CD4-positive, alpha-beta T cell treated with Interleukin-15 for 1 hour (primary cell): ENCODE measurements at places on chromosomes 16 and 17.
A peak's percentile ranks its signal among the peaks of the same experiment; 100 is the strongest.

GRCh38 chr16:3051494-3051893, 5.1 kb downstream of the MMP25 start:
- no peak for DNase-seq

DNA sequence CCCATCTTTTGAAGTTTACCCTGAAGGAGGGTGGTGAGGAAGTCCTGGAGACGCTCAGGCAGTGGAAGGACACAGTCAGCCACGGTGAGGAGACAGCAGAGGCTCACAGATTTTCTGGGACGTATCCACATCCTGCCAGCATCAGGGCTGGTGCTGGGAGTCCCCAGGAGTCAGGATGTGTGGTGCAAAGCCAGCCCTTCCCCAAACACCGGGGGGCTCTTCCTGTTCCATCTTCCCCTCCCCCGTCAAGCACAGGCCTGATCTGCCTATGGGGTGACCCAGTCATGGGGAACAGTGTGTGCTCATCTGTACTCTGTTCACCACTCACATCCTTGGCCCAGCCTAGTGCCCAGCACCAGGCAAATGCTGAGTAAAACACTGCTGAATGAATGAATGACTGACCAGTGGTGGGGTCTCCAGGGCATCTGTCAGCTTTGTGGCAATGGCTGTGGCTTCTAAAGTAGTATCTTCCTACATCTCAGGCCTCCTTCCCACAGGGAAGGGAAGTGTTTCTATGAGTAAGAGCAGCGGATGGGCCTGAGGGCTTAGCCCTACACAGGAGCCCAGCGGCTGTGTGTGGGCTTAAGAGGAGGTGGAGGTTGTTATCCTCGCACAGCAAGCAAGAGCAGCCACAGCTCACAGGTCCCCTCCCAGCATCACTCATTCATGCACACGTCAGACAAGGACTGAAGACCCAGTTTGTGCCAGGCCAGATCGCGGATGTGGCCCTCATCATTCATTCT, 23.3 kb downstream of the NOS2 start:
- DNase-seq, result no peak

- no peak for DNase-seq
Observed at GRCh38 chr17:32100971-32101631, 41.2 kb upstream of the RHOT1 start.

DNA sequence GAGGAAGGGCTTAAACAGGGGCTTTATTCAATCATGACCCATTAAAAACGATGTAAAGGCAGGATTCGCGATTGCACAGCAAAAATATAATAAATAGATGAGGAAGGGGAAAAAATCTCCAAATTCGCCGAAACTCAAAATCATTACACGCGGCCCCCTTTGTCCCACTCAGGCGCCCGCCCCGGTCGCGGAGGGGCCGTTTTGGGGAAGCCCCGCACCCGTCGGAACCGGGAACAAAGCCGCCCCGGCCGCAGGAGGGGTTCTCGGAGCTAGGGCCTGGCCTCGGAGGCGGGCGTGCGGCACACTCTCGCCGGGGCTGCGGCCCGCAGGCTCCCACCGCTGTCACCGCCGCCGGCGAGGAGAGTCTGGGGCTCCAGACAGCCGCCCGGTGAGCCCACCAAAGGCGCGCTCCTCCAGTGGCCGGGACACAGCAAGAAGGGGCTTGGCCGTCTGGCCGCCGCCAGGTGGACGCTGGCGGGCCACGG, 521 bp downstream of the C16orf87 start:
- DNase-seq, result peak; percentile 19

DNA sequence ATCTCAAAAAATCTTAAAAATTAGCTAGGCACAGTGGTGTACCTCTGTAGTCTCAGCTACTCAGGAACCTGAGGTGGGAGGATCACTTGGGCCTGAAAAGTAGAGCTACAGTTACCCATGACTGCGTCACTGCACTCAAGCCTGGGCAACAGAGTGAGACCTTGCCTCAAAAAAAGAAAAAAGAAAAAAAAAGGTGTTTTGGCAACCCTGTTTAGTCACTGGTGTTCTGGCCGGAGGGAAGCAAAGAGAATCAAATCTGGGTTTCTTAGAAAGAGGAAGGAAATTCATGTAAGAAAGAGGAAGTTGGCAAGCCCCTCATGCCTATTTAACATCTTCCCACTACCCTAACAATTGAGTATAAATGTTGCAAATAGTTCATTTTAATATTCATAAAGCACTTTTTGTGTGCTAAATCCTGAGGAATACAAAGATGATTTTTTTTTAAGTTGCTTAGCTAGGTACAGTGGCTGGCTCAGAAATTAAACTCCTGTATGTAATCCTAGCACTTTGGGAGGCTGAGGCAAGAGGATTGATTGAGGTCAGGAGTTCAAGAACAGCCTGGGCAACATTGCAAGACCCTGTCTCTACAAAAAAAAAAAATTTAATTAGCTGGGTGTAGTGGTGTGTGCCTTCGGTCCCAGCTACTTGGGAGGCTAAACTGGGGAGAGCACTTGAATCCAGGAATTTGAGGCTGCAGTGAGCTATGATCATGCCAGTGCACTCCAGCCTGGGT, 6.5 kb upstream of the USP32 start:
- peak; percentile 77 for DNase-seq

DNA sequence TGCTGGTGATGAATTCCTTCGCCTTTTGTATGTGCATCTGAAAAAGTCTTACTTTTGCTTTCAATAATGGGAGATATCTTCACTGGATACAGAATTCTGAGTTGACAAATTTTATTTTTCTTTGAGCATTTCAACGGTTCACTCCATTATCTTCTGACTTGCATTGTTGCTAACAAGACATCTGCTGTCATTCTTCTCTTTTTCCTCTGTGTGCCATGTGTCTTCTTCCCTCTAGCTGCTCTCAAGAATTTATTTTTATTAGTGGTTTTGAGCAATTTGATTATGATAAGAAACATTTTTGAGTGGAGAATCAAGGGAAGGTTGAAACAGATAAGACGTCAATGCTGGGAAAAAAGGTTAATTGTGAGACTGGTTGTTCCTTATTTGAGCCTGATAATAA, 471.8 kb downstream of the CDH13 start:
- no peak for DNase-seq

GRCh38 chr16:72612256-72612655, 435.7 kb downstream of the ZFHX3 start:
- no peak for DNase-seq

DNA sequence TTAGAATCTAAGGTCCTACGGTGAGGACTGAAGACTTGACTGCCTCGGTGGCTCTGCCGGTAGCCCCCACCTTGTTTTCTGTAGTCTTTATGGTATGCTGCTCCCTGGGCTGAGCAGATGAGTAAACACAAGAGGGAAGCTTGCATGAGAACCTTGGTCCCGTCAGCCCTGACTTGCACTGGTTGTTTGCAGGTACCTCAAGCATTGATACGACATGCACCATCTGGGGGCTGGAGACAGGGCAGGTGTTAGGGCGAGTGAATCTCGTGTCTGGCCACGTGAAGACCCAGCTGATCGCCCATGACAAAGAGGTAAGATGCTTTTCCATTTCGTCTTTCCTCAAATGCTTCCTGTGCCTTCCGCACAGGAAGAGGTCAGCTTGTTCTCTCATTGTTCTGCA, 21.1 kb upstream of the TACO1 start:
- DNase-seq, result no peak

DNA sequence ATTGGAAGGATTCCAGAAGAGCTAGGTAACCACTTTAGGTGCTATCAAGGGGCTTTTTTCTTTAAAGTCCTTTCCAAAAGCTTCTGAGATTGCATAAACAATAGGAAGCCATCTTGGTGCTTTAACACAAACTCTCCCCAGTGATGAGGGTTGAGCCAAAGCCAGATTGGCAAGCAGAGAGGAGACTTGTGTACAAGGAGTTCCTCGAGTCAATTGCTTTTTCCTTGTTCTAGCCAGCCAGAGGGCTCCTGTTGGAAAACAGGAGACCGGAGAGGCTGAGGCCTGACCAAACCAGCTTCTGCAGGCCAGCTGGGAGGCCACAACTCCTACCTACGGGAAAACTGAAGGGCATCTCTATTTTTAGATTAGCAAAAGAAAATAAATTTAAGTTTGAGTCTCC, 46.5 kb downstream of the MAPT start:
- no peak for DNase-seq

DNA sequence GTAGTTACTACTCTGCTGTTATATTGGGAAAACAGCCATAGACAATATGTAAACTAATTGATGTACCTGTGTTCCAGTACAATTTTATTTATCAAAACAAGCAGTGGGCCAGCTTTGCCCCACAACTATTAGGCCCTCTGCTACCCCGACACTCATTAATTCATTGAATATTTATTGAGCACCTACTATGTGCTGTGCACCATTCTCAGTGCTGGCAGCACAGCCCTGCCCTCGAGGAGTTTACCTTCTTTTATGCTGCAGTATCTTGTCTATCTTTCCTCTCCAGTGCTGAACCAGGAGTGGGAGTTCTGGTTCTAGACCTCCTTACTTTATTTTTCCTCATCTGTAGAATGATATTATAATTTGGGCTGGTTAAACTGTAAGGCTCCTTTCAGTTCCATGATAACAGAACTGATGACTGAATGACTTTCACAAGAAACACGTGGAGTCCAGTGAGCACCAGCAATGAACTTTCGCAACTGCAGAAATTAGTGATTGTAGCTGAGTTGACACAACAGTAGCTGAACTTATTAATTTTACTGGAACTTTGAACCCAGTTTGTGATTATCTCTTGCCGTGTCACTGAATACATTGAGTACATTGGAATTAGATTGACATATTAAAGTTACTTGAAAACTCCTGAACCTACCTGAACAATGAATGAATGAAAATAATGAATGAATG, 2.4 kb downstream of the GOSR2 start:
- DNase-seq, result no peak

DNA sequence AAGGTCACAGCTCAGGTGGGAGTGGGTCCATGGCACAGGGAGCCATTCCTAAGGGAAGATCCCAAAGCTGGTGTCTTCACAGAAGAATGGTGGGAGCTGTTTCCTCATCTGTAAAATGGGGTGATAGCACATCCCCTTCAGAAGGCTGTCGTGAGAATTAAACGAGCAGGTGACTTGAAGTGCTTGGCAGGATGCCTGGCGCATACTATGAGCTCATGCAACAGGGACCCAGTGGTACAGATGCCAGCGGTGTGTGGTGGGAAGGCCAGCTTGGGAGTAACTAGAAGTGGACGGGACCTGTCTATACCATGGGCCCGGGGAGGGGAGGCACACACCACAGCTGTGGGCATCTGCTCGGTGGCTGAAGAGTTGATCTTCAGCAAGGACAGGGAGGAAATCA, 189.3 kb upstream of the TNRC6C start:
- no peak for DNase-seq

- DNase-seq, result peak; percentile 42
Observed at GRCh38 chr16:72921106-72921505, 126.8 kb downstream of the ZFHX3 start.

DNA sequence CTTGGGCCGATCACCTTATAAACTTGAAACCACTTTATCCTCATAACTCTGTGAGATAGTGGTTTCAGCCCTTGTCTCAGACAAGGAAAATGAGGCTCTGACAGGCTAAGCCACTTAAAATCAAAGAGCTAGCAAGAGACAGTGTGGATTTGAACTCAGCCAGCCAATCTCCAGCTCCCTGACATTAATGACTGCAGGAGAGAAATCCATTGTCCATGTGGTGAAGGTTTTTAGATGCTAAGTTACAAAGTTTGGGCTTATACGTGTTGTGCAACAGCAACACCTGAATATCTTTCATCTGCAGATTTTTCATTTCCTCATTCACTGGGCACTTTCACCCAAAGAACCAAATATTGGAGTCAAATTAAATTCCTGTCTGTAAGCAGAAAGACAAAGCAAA, 501.3 kb downstream of the GRIN2A start:
- DNase-seq, result no peak

DNA sequence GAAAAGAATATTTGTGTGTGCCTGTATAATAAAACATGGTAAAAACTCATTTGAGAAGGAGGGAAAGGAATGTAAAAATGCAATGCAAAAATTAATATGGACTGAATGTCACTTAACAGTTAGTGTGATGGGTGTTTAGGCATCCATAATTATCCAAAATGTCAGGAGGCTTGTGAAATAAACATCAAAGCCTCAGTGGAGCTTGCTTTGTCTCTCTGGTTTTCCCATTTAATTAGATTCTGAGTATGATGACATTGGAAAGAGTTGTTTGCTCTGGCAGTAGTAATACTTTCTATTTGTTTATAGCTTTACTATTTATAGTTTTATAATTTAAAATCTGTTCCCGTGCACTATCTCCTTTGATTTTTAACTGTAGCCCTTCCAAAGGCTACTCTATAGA, 51.9 kb downstream of the CNTNAP4 start:
- no peak for DNase-seq

DNA sequence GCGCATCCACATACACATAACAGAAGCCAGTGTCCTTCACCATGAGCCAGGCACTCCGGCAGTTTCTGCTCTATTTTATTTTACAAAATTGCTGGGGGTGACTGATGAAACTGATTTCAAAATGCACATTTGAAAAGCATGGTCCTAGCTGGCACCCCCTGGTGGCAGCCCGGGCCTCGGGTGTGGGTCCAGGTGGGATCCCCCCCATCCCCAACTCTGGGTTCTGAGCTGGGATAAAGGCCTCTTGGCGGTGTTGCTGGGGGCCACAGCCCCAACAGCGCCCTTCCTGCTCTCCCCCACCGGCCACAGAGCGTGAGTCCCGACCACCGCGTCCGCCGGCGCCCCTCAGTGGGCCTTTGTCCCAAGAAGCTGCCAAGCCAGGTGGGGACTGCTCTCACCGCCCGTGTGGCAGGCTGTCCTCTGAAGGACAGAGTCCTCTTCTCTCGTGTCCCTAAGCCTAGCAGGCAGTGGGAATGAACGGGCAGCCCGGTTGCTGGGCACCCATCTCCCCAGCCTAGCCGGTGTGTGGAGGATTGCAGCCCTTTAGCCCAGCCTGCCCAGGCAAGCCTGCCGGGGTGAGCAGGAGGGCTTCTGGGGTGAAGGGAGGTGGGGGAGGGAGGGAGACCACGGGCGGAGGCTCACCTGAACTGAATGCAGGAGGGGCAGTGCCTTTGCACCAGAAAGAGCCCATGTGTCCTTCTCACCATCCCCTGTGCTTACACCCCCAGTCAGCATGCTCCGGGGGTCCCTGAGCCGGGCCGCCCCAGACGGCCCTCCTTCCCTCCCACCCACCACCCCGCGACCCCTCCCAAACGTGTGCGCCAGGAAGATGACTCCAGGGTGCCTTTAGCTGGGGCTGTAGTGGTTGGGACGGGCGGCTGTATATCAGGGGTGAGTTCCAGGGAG, 898 bp downstream of the SNAI3 start:
- DNase-seq, result peak; percentile 42

GRCh38 chr16:34050787-34051320, 591.4 kb downstream of the TP53TG3F start:
- DNase-seq, result no peak

DNA sequence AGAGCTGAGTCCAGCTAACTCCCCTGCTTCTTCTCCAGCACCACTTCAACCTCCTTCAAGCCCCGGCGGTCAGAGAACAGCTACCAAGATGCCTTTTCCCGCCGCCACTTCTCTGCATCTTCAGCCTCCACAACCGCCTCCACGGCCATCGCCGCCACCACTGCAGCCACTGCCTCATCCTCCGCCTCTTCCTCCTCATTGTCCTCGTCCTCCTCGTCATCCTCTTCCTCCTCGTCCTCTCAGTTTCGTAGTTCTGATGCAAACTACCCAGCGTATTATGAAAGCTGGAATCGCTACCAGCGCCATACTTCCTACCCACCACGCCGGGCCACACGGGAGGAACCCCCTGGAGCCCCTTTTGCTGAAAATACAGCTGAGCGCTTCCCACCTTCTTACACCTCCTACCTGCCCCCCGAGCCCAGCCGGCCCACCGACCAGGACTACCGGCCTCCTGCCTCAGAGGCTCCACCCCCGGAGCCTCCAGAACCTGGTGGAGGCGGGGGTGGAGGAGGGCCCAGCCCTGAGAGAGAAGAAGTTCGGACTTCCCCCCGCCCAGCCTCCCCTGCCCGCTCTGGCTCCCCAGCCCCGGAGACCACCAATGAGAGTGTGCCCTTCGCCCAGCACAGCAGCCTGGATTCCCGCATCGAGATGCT, 7.1 kb downstream of the SETD1A start:
- DNase-seq, result no peak
